Diencephalon (tissue), 1 donor: ENCODE measurements at places on chromosomes 2 and 18. TPM values are rescaled to one million over a fixed set of nuclear protein-coding genes. Genes with fewer than 3 reads are reported as not detected.

Gene PDE6D
- total RNA-seq: 43.8 TPM

Gene CYP27A1
- total RNA-seq: 5.8 TPM

Gene REG1B
- not detected for total RNA-seq

Gene AKAIN1
- total RNA-seq: not detected

Gene USP34
- 196 TPM for total RNA-seq
